ENCODE measurements at places on chromosomes 6 and 20. TPM values are rescaled to one million over a fixed set of nuclear protein-coding genes. Genes with fewer than 3 reads are reported as not detected.
A peak's percentile ranks its signal among the peaks of the same experiment; 100 is the strongest.

GRCh38 chr6:9307786-9308185 lies 872.4 kb upstream of the SLC35B3 start:
- H3K4me3 ChIP-seq = no peak overlapping the region
- H3K4me1 ChIP-seq = no peaks in the 10 kb centered on the region
- H3K27ac ChIP-seq = no peak overlapping the region
- H3K27me3 ChIP-seq = no peaks in the 10 kb centered on the region
- DNase-seq = no peak

- no peaks in the 10 kb centered on the region for H3K4me1 ChIP-seq
- H3K36me3 ChIP-seq = no peaks in the 10 kb centered on the region
- no peak overlapping the region for H3K4me3 ChIP-seq
- no peaks in the 10 kb centered on the region for H3K27me3 ChIP-seq
- no peak overlapping the region for H3K27ac ChIP-seq
These were observed 63.7 kb upstream of the SHLD1 start for GRCh38 chr20:5686384-5687105.

Gene CCDC170
- total RNA-seq = 0.32 TPM

DNA sequence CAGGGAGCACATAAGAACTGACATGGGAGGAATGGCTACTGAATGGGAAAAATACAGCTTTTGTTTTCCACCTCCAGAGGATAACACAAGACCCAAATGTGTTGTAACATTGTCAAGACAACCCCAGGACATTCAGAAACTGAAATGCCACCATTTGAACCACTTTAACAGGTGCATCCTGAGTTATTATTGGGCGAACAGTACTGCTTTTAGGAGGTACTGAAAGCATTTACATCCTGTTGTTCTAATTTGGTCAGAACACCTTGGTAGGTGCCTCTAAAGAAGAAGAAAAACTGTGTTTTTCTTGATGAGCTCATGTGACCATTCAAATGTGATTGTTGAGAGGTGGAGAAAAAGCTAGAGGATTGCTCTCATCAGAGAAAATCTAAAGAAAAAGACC lies 6.4 kb upstream of the TXNDC5 start:
- H3K36me3 ChIP-seq = no peaks in the 10 kb centered on the region
- no peak for DNase-seq
- H3K4me1 ChIP-seq = no peaks in the 10 kb centered on the region

DNA sequence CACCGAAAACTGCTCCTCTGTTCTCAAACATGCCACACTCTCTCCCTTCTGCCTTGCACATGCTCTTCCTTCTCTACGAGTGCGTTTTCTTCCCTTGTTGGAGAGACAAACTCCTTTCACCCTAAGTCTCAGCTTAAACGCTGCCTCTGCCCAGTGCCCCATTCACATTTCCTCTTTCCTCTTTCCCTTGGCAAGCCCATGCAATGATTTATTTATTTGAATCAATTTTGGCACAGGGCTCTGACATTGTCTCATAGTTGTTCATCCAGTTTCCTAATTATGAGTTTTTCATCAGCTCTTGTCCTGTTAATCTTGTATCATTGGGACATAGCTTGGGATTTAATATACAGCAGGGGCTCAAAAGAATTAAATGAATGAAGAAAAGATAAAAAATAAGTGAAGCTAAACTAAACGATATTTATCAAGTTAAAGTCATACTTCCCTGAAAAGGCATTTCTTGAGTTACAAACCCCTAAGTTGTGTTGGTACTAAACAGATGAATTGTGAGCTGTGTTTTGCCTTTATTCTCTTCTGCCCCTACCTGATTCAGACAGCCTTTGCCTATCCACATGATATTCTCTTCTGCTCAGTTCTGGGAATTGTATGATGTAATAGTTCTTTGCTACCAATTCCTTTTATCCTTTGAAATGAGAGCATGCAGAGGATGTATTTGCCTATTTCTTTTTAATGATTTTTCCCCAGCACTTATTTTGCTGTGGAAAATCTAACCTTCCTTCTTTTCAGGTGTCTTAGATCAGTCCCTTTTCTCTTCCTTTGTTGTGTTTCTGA lies 704.4 kb downstream of the UTRN start:
- H3K27me3 ChIP-seq = no peaks in the 10 kb centered on the region
- H3K4me1 ChIP-seq = no peaks in the 10 kb centered on the region
- H3K27ac ChIP-seq = no peak overlapping the region
- H3K36me3 ChIP-seq = no peaks in the 10 kb centered on the region

Gene ECHDC1
- total RNA-seq = 26.0 TPM

- H3K27me3 ChIP-seq = no peaks in the 10 kb centered on the region
- no peaks in the 10 kb centered on the region for H3K4me1 ChIP-seq
- no peaks in the 10 kb centered on the region for H3K36me3 ChIP-seq
- H3K4me3 ChIP-seq = no peak overlapping the region
These were observed 19.7 kb downstream of the GMDS start for GRCh38 chr6:2225422-2226392.

DNA sequence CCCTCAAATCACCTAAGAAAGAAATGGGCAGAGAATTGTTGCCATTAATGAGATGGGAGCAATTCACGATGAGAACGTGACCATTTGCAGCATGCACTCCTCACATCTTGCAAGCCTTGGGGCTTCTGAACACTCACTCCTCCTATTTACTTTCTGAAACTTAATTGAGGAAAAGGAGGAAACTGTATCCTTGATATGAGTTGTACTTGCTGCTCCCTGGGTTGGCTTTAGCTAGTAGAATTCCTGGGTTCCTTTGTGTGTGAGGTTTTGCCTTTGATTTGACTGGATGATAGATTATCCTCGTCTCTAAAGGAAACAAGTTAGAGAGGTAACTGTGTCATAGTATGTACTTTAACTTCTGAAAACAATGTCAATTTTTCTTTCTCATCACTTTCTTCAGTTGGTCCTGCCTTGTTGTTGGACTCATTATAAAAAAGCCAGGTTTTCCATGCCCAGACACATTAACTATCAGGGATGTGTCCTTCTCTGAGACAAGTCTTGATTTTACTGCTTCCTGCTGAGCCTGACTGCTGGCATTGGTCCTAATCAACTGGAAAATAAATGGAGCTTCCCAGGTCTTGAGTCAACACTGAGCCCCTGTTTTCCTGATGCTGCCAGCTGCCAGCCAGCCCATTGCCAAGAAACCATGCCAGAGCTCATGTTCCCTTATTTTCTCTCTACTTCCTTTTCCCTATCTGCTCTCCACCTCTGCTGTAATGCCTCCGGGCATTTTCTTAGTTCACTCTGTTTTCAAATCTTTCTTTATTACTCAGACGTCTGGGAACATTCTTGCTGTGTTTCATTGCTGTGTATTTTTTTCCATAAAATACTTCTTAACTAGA lies 6.0 kb upstream of the MRAP2 start:
- H3K4me1 ChIP-seq = no peaks in the 10 kb centered on the region
- DNase-seq = peak; percentile 91

Gene SOX18
- total RNA-seq = 12.8 TPM

Gene ID4
- total RNA-seq = 63.6 TPM

Gene ITPA
- 43.9 TPM for total RNA-seq

DNA sequence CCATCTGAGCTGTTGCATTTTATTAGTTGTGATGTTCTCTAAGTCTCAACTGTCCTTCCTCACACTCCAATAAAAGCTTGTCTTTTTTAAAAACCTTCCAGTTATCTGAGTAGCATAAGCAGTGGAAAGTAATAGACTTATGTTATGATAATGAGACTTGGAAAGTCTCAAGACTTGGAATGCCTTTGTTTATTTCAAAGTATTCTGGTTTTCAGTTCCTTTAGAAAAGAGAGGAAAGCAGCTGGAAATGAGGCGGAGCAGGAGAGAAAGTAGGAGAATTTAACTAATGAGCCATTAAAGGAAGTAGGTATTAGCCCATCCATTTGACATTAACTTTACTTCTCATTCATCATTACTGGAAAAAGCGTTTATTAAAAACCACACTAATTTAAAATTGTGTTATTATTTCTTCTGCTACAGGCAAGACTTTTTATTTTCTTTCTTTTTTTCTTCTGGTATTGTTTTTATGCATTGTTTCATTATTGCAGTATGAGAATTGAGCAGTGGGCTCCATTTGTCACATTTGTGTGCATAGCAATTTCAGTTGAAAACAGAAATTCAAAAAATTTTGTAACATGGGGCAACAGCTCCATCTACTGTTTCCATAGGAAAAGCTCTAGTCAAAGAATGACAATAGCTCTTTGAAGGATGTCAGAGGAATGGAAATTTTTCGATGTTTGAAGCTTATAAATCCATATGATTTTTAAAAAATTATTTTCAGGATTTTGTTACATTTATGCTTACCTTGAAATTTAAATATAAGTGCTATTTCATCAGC lies 194.8 kb downstream of the COL9A1 start:
- no peak overlapping the region for H3K4me3 ChIP-seq
- no peak overlapping the region for H3K27ac ChIP-seq
- no peaks in the 10 kb centered on the region for H3K27me3 ChIP-seq
- H3K36me3 ChIP-seq = no peaks in the 10 kb centered on the region
- no peak for DNase-seq
- H3K4me1 ChIP-seq = no peaks in the 10 kb centered on the region

DNA sequence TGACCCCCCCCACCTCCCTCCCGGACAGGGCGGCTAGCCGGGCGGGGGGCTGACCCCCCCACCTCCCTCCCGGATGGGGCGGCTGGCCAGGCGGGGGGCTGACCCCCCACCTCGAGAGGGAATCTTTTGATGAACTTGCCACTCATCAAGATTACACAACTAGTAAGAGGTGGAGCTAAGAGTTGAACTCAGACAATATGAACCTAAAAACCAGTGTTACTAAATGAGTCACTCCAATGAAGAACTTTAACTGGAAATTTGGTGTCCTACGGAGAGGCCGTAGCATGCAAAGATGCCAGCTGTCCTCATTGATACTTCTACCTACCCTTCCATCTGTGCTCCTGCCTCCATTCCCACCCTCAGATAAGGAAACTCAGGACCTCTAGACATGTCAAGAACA lies 42.8 kb downstream of the PFDN4 start:
- no peak overlapping the region for H3K4me3 ChIP-seq
- no peak overlapping the region for H3K27ac ChIP-seq
- no peaks in the 10 kb centered on the region for H3K36me3 ChIP-seq

DNA sequence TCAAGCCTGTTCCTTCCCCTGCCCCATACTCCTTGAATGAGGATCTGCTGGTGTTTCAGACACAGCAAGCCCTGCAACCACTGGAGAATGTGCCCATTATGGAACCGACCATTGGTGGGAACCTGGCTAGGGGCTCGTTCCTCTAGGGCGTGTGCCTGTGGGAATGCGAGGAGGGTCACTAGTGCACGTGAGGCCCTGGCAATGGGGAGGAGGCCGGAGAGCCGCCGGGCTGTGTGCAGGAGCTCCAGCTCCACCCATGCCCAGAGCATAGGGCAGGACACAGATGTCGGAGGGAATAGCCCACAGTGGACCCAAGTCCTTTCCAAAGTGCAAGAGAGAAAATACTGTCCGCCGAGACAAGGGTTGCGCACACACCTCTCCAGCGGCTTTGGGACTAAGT lies 99.3 kb downstream of the ERMARD start:
- H3K27me3 ChIP-seq = no peaks in the 10 kb centered on the region
- no peak overlapping the region for H3K27ac ChIP-seq
- H3K4me3 ChIP-seq = no peak overlapping the region
- no peaks in the 10 kb centered on the region for H3K36me3 ChIP-seq

DNA sequence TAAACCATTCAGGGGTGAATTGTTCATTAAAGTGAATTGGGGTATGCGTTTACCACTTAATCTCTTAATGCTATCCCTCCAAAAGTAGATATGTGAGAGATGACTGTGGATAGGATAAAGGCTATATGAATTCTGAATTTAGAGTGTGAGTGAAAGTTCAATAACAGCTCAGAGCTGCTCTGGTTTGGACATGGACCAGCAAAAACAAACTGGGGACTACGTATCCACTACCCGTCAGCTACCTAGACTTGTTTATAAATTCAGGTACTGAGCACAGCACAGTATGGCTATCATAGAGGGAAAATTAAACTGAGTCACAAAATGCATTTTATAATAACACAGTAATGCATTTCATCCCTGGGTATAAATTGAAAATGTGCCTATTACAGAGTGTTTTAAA lies 44.4 kb downstream of the HDDC2 start:
- no peak overlapping the region for H3K4me3 ChIP-seq

DNA sequence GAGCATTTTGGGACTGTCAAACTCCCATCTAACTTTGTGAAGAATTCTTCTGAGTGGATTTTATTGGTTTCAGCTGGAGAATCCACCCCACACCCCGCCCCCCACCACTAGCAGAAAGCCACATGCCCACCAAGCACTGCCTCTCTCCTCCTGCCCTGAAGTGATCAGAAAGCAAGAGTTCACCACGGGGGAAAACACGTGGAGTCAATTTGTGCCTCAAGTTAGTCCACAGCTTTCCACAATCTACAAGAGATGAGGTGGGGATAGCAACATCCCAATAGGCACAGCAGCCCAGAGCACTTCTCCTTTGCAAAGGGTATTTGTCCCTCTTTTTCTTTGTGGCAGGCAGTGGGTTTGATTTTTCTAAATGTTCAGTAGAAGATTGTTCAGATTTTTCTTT lies 177.3 kb upstream of the NT5E start:
- no peaks in the 10 kb centered on the region for H3K4me1 ChIP-seq
- no peak for DNase-seq
- no peak overlapping the region for H3K27ac ChIP-seq
- no peaks in the 10 kb centered on the region for H3K36me3 ChIP-seq

DNA sequence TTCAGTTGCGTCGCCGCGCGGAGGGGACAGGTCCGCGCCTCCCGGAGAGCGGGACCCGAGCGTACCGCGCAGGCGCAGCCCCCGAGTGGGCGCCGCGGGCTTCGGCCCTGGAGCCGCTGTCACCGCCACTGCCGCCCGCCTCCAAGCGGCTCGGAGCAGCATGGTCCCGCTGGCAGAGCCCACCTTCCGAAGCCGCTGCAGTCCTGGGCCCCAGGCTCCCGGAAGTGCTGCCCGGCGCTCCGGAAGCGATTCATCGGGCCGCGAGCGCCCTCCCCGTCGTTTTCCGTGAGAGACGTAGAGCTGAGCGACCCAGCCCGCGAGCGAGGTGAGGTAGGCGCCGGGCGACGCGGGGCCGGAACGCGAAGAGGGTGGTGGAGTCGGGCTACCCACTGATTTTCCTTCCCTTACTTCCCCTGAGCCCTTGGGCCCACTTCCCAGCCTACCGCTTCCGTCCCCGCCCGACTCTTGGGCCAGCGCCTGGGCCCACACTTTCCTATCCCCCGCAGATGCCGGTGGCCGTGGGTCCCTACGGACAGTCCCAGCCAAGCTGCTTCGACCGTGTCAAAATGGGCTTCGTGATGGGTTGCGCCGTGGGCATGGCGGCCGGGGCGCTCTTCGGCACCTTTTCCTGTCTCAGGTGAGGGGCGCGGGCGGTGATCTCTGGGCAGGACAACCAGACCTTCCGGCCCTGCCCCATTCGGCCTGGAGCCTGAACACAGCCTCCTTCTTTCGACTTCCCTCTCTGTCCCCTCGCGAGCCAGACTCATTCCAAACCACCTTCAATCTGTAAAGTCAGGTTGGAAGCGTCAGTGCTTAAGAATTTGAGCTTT lies at the start of the genes NFS1 and ROMO1:
Gene NFS1, minus strand, starts transcription at position 226 of the 830 bp plus-strand sequence. Its CDS starts 64 bp downstream, at position 162.
Gene ROMO1, plus strand, starts transcription at position 279 of the 830 bp plus-strand sequence. Its CDS starts 228 bp downstream, at position 507.
- H3K4me3 ChIP-seq = peak within 1 kb of the TSS; percentile 78
- DNase-seq = peak; percentile 77
- H3K27ac ChIP-seq = peak within 1 kb of the TSS; percentile 84
- no peaks in the 10 kb centered on the region for H3K27me3 ChIP-seq
- H3K36me3 ChIP-seq = peaks cover 14% of the 10 kb centered on the region

Gene WFDC5
- total RNA-seq = 2.3 TPM

Gene FRK
- total RNA-seq = 3.2 TPM

All from prostate gland (tissue), 2 donors.